KBM-7 (cell line): ENCODE measurements at places on chromosomes 4 and X.

GRCh38 chr4:123740236-123740635 lies 343.6 kb downstream of the SPRY1 start:
- no peak for DNase-seq

- peak; percentile 20 for DNase-seq
Observed at GRCh38 chrX:456551-457291, 70.0 kb upstream of the PPP2R3B start.

GRCh38 chr4:72564184-72564583 lies 4.8 kb downstream of the ADAMTS3 start:
- DNase-seq = no peak

DNA sequence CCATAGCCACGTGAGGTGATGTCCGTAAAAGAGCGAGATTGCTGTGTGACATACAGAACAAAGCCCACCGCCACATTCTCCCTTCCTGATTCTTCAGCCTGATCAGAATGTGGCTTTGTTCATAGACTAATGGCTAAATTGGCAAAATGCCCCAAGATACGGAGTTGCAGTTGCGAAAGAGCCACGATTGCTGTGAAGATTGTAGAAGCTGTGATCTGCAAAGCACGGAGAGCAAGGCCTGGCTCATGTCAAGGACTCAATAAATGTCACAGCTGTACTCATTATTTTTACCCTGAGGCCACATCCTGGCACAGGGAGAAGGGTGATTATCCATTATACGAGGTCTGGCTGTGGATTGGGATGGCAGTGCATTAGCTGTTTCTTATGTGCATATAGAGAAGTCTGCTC lies 34.2 kb downstream of the ARSD start:
- DNase-seq = peak; percentile 95

DNA sequence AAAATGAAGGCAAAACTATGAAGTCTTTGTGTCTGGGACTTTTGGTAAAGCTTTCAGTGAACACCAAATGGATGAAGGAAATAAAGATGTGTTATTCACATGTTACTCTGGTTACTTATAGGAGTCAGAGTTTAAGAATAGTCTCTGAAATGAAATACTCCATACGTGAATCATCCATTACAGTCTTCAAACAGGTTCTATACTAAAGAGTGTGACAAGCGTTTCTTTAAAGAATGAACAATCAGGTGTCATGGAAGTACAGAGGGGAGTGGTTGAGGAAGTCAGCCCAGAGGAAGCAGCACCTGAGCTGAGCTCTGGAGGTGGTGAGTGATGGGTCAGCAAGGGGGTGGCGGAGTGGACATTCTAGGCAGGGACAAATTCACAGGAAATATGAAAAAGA lies 41.8 kb upstream of the SORBS2 start:
- no peak for DNase-seq
